ENCODE measurements at places on chromosomes 2 and 18.

GRCh38 chr18:47628240-47628781 lies 302.1 kb downstream of the SMAD2 start:
- DNase-seq, result no peak

DNA sequence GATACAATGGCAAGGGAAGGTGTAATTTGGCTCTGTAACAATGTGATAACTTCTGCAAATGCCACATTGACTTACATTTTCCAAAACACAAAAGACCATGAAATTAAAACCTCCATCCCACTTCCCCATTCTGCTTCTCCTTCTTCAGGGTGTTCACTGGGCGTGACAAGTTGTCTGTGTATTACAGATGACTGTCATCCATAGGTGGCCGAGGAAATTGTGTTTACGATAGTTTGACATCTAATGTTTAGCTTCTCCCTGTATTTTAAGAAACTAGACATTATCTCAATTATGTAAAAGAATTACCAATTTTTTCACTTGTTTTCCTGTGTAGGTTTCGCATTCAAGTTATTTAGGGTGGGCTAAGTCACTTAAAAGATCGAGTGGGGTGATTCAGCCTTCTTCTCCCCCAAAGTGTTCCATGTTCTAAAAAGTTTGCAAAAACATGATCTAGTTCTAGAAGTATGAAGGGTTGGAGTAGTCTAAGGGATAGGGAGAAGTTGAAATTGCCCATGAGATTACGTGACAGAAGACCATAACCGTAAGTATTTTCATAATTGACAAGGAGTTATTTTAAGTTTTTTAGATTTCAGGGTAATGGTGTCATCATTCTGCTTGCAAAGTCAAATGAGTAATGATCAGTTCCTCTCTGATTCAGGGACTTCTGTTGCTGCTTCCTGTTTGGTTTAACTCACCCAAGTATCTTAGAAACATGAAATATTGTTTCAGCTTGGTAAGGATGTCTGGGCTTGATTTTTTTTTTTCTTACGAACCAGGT lies 25.2 kb upstream of the CYTIP start:
- no peak for DNase-seq

GRCh38 chr2:106189764-106190468 lies 4.2 kb downstream of the UXS1 start:
- no peak for DNase-seq

GRCh38 chr2:84833481-84834150 lies 47.3 kb downstream of the TRABD2A start:
- no peak for DNase-seq

DNA sequence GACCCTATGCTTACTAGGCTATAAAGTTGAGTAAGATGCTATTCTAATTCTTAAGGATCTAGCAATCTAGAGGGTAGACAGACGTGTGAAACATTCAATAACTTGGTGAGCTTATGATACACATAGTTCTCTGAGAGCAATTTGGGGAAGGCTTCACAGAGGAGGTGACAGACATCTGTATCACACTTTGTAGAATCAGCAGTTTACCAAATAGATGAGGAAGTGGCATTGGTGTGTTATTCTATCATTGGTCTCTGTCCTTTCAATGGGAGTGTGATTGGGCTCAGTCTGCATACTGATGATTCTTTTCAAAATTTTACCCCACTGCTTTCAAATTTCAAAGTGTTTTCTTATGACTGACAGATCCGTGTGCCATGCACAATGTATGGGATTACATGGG lies 47.0 kb upstream of the TMEM178A start:
- no peak for DNase-seq

- no peak for DNase-seq
These were observed 1620.0 kb downstream of the SUCLG1 start for GRCh38 chr2:82839036-82839435.

- peak; percentile 11 for DNase-seq
These were observed 27.2 kb upstream of the PTPN2 start for GRCh38 chr18:12911025-12911928.

DNA sequence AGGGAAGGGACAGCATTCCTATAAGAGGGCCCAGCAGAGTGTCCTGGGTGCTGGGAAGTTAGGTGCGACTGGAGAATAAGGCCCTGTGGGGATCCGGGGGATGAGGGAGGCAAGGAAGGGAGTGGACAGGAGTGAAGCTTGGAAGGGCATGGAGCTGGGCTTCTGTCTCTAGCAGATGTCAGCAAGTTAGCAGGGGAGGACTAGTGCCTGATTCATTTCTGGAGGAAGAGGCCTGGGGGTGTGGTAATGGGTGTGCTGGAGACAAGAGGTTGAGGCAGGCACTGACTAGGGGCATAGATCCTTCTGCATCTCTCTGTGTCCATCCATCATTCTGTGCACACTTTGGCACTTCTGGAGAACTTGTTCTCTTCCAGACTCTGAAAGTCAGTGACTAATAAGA lies 134.7 kb downstream of the ACOXL start:
- DNase-seq, result no peak

GRCh38 chr2:192498747-192499146 lies 304.0 kb upstream of the TMEFF2 start:
- DNase-seq, result no peak

GRCh38 chr2:171210864-171211431 lies 50.3 kb upstream of the TLK1 start:
- DNase-seq, result no peak

- peak; percentile 25 for DNase-seq
These were observed 33.1 kb downstream of the ARHGAP15 start for GRCh38 chr2:143162123-143162837.

DNA sequence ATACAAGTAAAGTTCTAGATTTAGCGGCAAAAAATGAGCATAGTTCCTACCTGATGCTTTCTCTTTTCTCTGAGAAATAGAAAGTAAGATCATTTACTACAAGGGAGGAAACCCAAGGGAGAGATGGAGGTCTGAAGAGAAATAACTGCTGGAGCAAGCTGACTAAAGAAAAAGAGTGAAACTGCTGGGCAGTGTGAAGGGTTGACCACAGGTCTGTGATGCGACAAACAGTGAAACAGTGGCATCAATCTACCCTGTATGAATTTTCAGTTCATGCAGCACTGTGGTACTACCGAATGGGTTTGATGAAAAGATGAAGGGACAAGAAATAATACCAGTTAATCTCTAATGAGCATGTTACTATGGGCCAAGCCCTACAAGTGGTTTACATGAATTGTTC lies 52.2 kb downstream of the CUL3 start:
- DNase-seq, result no peak

- DNase-seq, result no peak
These were observed 59.3 kb upstream of the DCC start for GRCh38 chr18:52280702-52281101.

GRCh38 chr2:16459606-16460005 lies 206.0 kb downstream of the CYRIA start:
- DNase-seq, result no peak

GRCh38 chr18:12434541-12434929 lies 26.8 kb downstream of the PRELID3A start:
- DNase-seq, result no peak

- no peak for DNase-seq
These were observed 150.0 kb upstream of the LRP1B start for GRCh38 chr2:142280831-142281230.

GRCh38 chr2:180222644-180223043 lies 215.5 kb upstream of the CWC22 start:
- no peak for DNase-seq

- no peak for DNase-seq
These were observed 3.5 kb upstream of the IL1B start for GRCh38 chr2:112840068-112840445.

- no peak for DNase-seq
These were observed 31.2 kb upstream of the STAT1 start for GRCh38 chr2:191045141-191045540.

- DNase-seq, result no peak
These were observed 64.5 kb downstream of the AFF3 start for GRCh38 chr2:100077935-100078334.

DNA sequence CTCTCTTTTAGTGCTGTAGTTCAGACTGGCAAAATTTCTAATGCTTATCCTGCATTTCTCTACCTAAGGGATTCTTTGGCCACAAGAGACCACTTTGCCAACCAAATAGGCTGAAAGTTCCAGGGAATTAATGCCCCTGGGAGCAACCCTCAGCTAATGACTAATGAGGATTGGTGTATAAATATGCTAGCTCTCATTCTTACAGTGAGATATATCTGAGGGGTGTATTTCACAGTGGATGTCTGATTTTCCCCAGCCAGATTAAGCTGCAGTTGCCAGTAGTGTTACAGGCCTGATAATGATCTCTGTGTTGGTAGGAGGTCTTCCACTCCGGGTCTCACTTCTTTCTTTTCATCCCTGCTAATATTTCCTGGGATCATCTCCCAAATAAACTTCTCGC lies 90.4 kb downstream of the GULP1 start:
- no peak for DNase-seq

DNA sequence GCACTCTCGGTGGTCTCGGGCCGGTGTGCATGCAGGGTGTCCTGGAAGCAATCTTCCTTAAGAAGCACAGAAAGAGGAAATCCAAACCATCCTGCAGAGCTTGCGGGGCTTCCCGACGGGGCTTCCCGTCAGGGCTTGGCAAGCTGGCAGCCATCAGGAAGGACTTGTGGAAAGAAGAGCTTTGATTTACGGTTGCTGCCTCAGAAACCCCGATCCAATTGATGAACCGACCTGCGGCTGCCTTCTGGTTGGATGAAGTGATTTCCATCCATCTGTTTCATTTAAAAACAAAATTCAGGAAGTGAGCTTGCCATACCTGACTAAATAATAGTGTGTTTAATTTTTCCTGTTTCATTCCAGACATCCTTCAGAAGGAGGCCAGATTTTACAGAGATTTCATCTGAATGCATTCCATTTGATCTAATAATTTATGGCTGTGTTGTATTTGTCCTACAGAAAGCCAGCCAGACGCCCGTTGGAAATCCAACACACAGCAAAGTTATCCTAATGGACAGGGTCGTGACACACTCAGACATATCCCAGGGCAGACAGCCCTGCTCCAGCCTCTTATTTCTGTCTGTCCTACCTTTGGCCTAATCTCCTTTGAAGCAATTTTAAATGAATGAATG lies 141.3 kb downstream of the SEPTIN10 start:
- DNase-seq, result no peak

DNA sequence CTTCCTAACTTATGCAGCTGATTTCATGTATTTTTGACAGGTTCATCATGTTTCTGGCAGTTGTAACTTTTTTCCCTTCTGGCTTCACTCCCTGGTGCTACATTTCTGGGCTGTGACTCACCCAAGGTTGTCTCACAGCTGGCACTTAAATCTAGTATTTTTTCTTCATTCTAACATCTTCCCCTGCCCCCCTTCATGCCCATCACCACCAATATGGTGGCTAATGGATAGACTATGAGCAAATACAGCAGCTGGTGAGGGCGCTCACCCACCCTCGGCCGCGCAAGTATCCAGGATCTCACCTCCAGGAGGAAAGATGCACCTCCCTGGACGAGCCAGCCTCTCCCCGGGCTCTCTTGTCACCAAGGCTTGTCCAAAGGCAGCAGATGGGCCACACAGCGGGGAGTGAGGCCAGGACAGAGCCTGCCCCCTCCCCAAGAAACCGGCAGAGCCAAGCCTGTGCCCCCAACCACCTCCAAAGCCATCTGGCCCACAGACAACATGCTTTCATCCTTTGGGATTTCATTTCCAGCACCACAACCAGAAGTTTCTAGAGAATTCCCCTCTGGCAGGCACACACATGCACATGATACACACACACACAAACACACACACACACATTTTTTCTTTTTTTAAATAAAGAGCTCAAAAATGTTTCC lies 39.1 kb downstream of the ATOH8 start:
- DNase-seq, result no peak

DNA sequence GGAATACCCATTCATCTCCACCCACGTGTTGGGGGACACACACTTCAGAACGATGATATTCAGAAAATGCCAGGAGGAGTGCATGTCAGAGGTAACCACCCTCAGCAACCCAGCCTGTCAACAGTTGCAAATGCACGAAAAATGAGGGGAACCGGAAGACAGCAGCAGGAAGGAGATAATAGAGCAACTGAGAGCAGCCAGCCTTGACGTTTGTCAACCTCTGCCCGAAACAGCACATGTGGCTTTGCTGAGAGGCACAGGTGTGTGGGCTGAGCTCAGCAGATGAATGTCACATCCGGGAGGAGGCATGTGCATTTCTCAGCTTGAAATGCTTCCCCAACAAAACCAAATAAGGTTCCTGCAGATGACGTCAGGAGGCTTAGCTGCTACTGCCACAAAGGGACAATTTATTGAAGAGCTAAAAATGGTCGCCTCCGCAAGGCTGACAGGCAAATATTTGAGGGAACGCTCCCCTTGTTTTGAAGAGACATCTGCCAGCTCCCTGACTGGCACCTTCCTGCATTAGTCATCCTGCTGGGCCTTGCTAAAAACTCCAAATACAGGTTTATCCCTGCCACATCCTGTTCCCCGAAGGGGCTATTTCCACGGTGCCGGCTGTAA lies 419.0 kb downstream of the NBAS start:
- peak; percentile 12 for DNase-seq

- DNase-seq, result no peak
These were observed 46.8 kb upstream of the PPM1B start for GRCh38 chr2:44121899-44122298.

DNA sequence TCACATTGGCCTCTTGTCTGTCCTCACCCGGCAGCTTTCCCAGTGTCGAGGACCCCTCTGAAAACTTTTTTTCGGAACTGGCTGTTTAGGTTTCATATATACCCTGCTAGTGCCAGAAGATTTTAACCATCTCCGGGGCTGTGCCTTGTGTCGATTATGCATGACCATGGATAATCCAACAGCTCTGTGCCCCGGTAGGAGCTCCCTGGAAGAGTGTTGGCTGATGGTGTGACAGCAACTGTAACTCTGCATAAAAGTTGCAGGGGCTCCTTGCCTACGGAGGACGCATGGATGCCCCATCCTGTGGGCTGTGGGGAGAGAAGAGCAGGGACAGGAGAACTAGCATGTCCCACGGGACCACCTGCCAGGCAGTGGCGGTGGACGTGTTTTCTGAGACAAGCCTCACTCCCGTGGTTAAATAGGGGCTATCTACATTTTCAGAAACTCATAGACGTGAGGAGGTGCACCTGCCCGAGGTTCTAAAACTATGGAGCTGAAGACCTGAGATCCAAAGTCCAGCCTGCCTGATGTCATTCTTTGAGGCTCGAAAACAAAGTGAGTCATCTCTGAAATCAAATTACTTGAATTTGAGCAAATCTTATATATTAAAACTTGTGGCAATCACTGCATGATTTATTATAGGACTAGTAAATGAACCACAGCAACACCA lies 437.2 kb upstream of the HS6ST1 start:
- DNase-seq, result no peak
